ENCODE measurements at places on chromosomes 12 and 14. TPM values are rescaled to one million over a fixed set of nuclear protein-coding genes. Genes with fewer than 3 reads are reported as not detected.
A peak's percentile ranks its signal among the peaks of the same experiment; 100 is the strongest.

GRCh38 chr12:1851151-1851701 lies 30.9 kb downstream of the LRTM2 start:
- H3K4me3 ChIP-seq: no peak overlapping the region
- peaks cover 10% of the 10 kb centered on the region for H3K4me1 ChIP-seq
- peaks cover 4% of the 10 kb centered on the region for H3K27me3 ChIP-seq
- DNase-seq: no peak

- no peaks in the 10 kb centered on the region for H3K36me3 ChIP-seq
- no peak for DNase-seq
- no peaks in the 10 kb centered on the region for H3K27me3 ChIP-seq
- no peak overlapping the region for H3K27ac ChIP-seq
- no peak overlapping the region for H3K4me3 ChIP-seq
- no peaks in the 10 kb centered on the region for H3K4me1 ChIP-seq
Observed at GRCh38 chr14:60350366-60350720, 101.3 kb downstream of the PPM1A start.

DNA sequence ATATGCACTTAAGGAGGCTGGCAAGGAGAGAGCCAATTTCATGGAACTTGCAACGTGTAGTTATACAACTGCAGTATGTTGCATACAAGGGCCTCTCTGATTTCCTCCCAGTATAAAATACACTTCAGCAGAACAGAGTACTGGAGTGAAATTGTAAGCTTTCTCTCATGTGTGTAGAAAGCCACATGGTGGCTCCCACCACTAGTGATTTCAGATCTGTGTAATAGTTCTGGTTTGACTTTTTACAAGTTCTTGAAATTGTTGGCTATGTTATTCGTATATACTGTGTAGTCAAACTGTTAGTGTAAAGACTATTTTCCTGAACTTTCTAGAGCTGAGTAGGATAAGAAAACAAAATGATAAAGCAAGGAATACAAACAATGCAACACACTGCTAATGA lies 16.4 kb upstream of the LMO3 start:
- no peaks in the 10 kb centered on the region for H3K36me3 ChIP-seq
- H3K4me3 ChIP-seq: no peak overlapping the region
- DNase-seq: no peak

Gene KCNA5
- not detected for total RNA-seq

DNA sequence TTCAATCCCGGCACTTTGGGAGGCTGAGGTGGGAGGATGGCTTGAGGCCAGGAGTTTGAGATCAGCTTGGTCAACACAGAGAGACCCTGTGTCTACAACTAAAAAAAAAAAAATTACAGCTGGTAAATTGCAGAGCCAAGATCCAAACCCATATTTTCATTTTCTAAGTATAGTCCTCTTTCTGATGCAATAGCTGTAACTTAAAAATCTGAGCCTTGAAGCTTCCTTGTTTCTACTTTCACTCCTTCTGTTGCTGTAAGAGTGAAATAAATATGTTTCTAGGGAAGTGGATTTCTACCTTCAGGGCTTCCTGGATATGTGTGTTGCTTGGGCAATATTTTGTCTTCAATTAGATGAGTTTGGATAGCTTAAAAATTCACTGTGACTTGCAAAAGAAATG lies 42.0 kb upstream of the PRICKLE1 start:
- H3K27ac ChIP-seq: no peak overlapping the region
- H3K4me1 ChIP-seq: no peaks in the 10 kb centered on the region
- no peaks in the 10 kb centered on the region for H3K36me3 ChIP-seq
- no peaks in the 10 kb centered on the region for H3K27me3 ChIP-seq
- no peak for DNase-seq

Gene RTN1
- 0.20 TPM for total RNA-seq

DNA sequence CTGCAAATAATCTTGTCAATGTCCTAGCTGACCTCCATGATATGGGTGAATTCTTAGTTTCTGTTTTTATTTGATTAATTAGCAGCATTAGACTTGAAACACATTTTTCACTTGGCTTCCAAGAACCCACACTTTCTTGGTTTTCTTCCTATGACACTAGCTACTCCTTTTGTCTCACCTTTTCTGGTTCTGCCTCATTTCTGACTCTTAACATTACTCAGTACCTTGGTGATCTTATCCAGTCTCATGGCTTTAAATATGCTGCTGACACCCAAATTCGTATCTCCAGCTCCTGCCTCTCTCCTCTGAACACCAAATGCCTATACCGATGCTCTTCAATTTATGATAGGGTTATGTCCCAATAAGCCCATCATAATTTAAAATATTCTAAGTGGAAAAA lies 32.0 kb upstream of the SSTR1 start:
- H3K4me3 ChIP-seq: no peak overlapping the region
- H3K36me3 ChIP-seq: no peaks in the 10 kb centered on the region
- H3K27ac ChIP-seq: no peak overlapping the region
- no peaks in the 10 kb centered on the region for H3K27me3 ChIP-seq
- DNase-seq: no peak

DNA sequence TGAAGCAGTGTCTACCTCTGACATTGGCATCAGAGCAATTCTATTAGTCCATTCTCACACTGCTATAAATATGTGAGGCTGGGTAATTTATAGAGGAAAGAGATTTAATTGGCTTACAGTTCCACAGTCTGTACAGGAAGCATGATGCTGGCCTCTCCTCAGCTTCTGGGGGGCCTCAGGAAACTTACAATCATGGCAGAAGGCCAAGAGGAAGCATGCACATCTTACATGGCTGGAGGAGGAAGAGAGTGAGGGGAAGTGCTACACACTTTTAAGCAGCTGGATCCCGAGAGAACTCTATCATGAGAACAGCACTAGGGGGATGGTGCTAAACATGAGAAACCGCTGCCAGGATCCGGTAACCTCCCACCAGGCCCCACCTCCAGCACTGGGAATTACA lies 25.7 kb upstream of the SEL1L start:
- no peak for DNase-seq
- H3K27me3 ChIP-seq: no peaks in the 10 kb centered on the region
- no peaks in the 10 kb centered on the region for H3K4me1 ChIP-seq
- no peaks in the 10 kb centered on the region for H3K36me3 ChIP-seq

- no peak for DNase-seq
- no peak overlapping the region for H3K27ac ChIP-seq
- H3K4me3 ChIP-seq: no peak overlapping the region
- no peaks in the 10 kb centered on the region for H3K36me3 ChIP-seq
Observed at GRCh38 chr12:114448618-114448933, 42.6 kb upstream of the TBX5 start.

DNA sequence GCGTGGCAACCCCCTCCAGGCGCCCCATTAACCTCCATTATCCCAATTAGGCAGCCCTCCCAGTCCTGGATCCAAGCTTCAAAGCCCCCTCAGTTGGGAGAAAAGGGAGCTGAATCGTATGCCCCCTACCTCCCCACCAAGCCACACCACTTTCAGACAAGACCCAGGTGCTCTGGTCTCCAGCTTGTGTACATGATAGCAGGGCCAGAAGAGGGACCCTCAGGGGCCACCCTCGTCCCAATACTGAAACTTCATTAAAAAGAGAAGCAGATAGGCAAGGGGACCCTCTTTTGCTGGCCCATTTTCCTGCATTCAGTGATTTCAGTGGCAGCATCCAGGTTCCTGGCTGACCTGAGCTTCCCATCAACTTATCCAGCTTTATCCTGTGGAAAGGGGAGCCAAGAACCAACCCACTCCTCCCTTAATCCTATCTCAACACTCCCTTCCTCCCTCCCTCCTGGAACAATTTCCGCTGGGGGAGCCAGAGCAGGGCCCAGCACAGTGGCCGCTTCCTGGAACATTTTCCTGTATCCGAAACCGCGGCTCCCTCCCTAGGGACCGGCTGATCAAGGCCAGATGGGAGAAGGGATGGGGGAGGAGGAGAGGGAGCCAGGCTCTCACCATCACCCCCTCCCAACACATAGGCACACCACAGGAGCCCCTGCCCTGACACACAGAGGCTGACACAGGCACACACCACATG lies 9.5 kb upstream of the SP7 start:
- H3K36me3 ChIP-seq: no peaks in the 10 kb centered on the region
- H3K4me3 ChIP-seq: peak overlapping the region; percentile 9
- DNase-seq: no peak
- H3K27ac ChIP-seq: no peak overlapping the region
- peaks cover 1% of the 10 kb centered on the region for H3K27me3 ChIP-seq

GRCh38 chr12:108097160-108097911 lies 31.8 kb upstream of the WSCD2 start:
- H3K27me3 ChIP-seq: no peaks in the 10 kb centered on the region
- H3K4me3 ChIP-seq: no peak overlapping the region
- no peaks in the 10 kb centered on the region for H3K4me1 ChIP-seq

- no peak for DNase-seq
- 0 out of 2 replicates have a peak overlapping the region, but pooled peaks have one; percentile 12 for H3K4me3 ChIP-seq
- H3K27me3 ChIP-seq: no peaks in the 10 kb centered on the region
- H3K27ac ChIP-seq: no peak overlapping the region
- no peaks in the 10 kb centered on the region for H3K36me3 ChIP-seq
Observed at GRCh38 chr12:96500693-96501092, 11.3 kb downstream of the CFAP54 start.

DNA sequence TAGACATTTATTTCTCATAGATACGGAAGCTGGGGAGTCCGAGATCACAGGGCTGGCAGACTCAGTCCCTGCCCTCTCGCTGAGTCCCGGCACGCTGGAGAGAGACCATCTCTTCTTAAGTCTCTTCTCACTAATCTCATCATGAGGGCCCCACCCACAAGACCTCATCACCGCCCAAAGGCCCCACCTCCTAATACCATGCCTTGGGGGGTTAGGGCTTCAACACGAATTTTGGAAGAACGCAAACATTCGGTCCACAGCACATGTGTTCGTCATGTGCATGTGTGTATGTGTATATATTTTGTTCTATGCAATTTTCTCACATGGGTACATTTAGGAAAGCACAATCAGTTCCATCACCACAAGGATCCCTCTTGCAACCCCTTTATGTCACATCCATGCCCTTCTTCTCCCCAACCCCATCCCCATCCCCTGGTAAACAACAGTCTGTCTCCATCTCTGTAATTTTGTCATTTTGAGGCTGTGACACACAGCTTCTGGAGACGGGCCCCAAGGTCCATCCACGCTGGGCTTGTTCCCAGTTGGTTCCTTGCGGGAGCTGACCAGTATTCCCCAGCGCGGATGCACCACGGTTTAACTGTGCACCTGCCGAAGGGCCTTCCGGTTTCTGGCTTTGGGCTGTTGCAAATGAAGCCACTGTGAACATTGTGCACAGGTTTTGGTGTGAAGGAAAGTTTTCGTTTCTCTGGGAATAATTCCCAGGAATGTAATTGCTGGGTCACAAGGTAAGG lies 317.5 kb upstream of the DIO3 start:
- peaks cover 26% of the 10 kb centered on the region for H3K27me3 ChIP-seq
- no peak overlapping the region for H3K27ac ChIP-seq
- DNase-seq: no peak
- no peaks in the 10 kb centered on the region for H3K36me3 ChIP-seq
- no peak overlapping the region for H3K4me3 ChIP-seq
- H3K4me1 ChIP-seq: peaks cover 17% of the 10 kb centered on the region

- no peaks in the 10 kb centered on the region for H3K27me3 ChIP-seq
- H3K4me3 ChIP-seq: no peak overlapping the region
- no peaks in the 10 kb centered on the region for H3K4me1 ChIP-seq
- no peak for DNase-seq
- no peak overlapping the region for H3K27ac ChIP-seq
Observed at GRCh38 chr12:94263011-94263811, 114.8 kb downstream of the PLXNC1 start.

DNA sequence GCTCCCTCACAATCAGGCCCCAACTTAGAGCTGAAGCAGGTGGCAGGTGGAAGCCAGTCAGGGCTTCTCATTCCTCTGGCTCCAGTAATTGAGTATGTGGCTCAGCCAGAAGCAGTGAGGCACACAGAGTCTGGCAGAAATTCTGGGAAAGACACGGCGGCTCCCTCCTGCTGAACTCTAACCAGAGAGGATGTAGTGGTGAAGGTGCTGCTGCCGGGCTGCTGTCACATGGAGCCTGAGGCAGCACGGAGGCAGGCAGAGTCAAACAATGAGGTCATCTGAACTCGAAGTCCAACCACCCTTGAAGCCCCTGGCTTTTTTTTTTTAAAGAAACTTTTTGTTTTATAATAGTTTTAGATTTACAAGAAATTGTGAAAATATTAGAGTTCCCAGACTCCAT lies 33.4 kb upstream of the SMOC1 start:
- no peaks in the 10 kb centered on the region for H3K36me3 ChIP-seq
- peak; percentile 76 for DNase-seq
- H3K4me1 ChIP-seq: peaks cover 96% of the 10 kb centered on the region
- H3K27me3 ChIP-seq: no peaks in the 10 kb centered on the region

Gene VRTN
- not detected for total RNA-seq

GRCh38 chr12:89195470-89195869 lies 156.8 kb downstream of the DUSP6 start:
- H3K4me1 ChIP-seq: no peaks in the 10 kb centered on the region
- no peak overlapping the region for H3K4me3 ChIP-seq
- no peaks in the 10 kb centered on the region for H3K27me3 ChIP-seq
- DNase-seq: no peak
- no peak overlapping the region for H3K27ac ChIP-seq
- no peaks in the 10 kb centered on the region for H3K36me3 ChIP-seq

Gene NAB2
- 11.0 TPM for total RNA-seq

GRCh38 chr12:100445081-100445481 lies 28.6 kb upstream of the NR1H4 start:
- peak overlapping the region; percentile 27 for H3K27ac ChIP-seq
- DNase-seq: peak; percentile 85
- peaks cover 75% of the 10 kb centered on the region for H3K4me1 ChIP-seq

Gene IL22
- total RNA-seq: not detected

GRCh38 chr14:75428230-75429104 lies 645 bp downstream of the JDP2 start:
- DNase-seq: no peak
- no peak overlapping the region for H3K27ac ChIP-seq
- H3K4me1 ChIP-seq: peaks cover 41% of the 10 kb centered on the region
- H3K4me3 ChIP-seq: peak overlapping the region; percentile 67
- peaks cover 5% of the 10 kb centered on the region for H3K27me3 ChIP-seq

GRCh38 chr14:75700295-75700694 lies 39.2 kb downstream of the TTLL5 start:
- DNase-seq: no peak
- H3K4me1 ChIP-seq: no peaks in the 10 kb centered on the region
- H3K36me3 ChIP-seq: peaks cover 41% of the 10 kb centered on the region
- no peaks in the 10 kb centered on the region for H3K27me3 ChIP-seq
- H3K27ac ChIP-seq: no peak overlapping the region

DNA sequence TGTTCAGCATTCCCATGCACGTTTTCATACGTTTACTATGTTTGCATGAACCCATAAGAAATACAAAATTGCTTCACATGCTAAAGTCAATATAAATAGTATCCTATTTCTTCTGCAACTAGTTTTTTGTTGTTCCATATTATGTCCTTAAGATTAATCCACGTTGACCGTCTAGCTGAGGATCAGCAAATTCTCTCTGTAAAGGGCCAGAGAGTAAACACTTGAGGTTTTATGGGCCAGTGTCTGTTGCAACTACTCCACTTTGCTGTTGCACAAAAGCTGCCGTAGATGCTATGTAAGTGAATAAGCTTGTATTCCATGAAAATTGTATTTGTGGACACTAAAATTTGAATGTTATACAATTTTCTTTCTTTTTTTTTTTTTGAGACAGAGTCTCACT lies 21.1 kb upstream of the PITPNM2 start:
- H3K27ac ChIP-seq: no peak overlapping the region
- no peak overlapping the region for H3K4me3 ChIP-seq
- H3K4me1 ChIP-seq: peaks cover 17% of the 10 kb centered on the region
- no peaks in the 10 kb centered on the region for H3K27me3 ChIP-seq
- peaks cover 10% of the 10 kb centered on the region for H3K36me3 ChIP-seq
